Activated CD8-positive, alpha-beta T cell treated with anti-CD3 and anti-CD28 coated beads for 36 hours (primary cell): ENCODE measurements at places on chromosomes 12 and 14.

- DNase-seq, result no peak
Observed at GRCh38 chr12:80317307-80317706, 126.7 kb upstream of the PTPRQ start.

GRCh38 chr14:52846591-52846990, 55.2 kb upstream of the GNPNAT1 start:
- no peak for DNase-seq

- peak; percentile 41 for DNase-seq
Observed at GRCh38 chr12:132559652-132560363, 50.6 kb downstream of the LRCOL1 start.

GRCh38 chr12:123916729-123917128, 55.9 kb downstream of the CCDC92 start:
- DNase-seq, result peak; percentile 89

- DNase-seq, result no peak
Observed at GRCh38 chr12:90910958-90911357, 44.0 kb downstream of the CCER1 start.

DNA sequence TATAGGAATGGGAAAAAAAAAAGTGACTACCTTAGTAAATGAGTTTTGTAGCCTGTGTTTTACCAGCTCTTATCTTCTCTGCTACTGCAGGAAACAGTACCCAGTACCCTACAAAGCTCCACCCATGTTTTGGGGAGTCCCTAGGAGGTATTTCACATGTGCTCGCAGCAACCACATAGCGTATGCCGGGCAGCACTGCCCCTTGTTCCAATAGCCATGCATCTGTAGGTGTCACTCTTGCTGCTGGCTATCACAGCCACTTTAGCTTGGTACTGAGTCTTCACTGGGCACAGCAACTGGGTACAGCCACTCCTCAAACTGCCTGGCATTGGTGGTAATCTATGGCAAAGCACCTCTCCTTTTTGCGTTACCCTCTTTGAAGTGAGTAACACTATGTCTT, 2.0 kb upstream of the MDM1 start:
- peak; percentile 47 for DNase-seq
